ENCODE measurements at places on chromosomes 3 and 15.

DNA sequence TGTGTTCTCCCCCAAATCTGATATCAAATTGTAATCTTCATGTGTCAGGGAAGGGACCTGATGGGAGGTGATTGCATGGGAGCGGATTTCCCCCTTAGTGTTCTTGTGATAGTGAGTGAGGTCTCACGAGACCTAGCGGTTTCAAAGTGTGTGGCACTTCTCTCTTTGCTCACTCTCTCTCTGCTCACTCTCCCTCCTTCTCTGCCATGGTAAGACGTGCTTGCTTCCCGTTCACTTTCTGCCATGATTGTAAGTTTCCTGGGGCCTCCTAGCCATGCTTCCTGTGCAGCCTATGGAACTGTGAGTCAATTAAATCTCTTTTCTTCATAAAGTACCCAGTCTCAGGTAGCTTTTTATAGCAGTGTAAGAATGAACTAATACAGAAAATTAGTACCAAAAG, 30.6 kb upstream of the OR5H6 start:
- H3K36me3 ChIP-seq, result no peaks in the 10 kb centered on the region
- H3K27me3 ChIP-seq, result no peaks in the 10 kb centered on the region
- H3K27ac ChIP-seq, result no peak overlapping the region
- no peak overlapping the region for H3K4me3 ChIP-seq
- no peaks in the 10 kb centered on the region for H3K4me1 ChIP-seq

- H3K27me3 ChIP-seq, result no peaks in the 10 kb centered on the region
- peaks cover 28% of the 10 kb centered on the region for H3K4me1 ChIP-seq
- no peak for DNase-seq
- H3K27ac ChIP-seq, result peak overlapping the region; percentile 28
- H3K4me3 ChIP-seq, result no peak overlapping the region
These were observed 76.4 kb downstream of the FNDC3B start for GRCh38 chr3:172115787-172116186.

GRCh38 chr15:57609805-57610529, 18.3 kb downstream of the MYZAP start:
- peak; percentile 94 for DNase-seq
- no peaks in the 10 kb centered on the region for H3K27me3 ChIP-seq
- peaks cover 41% of the 10 kb centered on the region for H3K4me1 ChIP-seq
- H3K27ac ChIP-seq, result peak overlapping the region; percentile 83
- H3K4me3 ChIP-seq, result no peak overlapping the region
- no peaks in the 10 kb centered on the region for H3K36me3 ChIP-seq

DNA sequence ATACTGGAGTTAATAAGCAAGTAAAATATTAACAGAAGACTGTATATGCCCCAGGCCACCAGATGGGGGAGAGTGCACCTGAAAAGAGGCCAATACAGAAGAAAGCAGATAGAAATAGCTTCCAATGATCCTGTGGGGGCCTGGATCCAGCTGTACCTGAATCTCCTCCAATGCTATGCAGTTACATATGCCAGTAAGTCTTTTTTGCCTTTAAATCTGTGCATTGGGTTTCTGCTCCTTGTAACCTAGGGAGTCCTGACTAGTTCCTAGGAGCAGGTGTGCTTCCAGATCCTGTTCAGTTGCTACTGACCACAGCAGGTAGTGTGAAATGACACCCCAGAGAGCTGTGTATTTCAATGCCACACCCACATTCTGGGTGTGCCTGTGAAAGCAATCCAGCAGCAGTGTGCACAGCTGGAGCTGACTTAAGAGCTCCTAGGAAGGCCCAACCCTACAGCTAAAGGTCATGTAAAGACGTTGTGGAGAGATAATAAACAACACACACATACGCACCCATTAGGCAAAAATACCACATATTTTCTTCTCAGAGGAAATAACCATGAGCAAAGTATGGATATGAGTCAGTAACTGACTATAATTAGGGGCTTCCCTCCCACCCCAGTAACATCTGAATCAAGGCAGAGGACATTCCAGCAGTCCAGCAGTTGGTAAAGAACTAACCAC, 62.2 kb upstream of the AKAP13 start:
- DNase-seq, result no peak
- peaks cover 15% of the 10 kb centered on the region for H3K4me1 ChIP-seq
- H3K27me3 ChIP-seq, result peaks cover 15% of the 10 kb centered on the region
- H3K4me3 ChIP-seq, result no peak overlapping the region

DNA sequence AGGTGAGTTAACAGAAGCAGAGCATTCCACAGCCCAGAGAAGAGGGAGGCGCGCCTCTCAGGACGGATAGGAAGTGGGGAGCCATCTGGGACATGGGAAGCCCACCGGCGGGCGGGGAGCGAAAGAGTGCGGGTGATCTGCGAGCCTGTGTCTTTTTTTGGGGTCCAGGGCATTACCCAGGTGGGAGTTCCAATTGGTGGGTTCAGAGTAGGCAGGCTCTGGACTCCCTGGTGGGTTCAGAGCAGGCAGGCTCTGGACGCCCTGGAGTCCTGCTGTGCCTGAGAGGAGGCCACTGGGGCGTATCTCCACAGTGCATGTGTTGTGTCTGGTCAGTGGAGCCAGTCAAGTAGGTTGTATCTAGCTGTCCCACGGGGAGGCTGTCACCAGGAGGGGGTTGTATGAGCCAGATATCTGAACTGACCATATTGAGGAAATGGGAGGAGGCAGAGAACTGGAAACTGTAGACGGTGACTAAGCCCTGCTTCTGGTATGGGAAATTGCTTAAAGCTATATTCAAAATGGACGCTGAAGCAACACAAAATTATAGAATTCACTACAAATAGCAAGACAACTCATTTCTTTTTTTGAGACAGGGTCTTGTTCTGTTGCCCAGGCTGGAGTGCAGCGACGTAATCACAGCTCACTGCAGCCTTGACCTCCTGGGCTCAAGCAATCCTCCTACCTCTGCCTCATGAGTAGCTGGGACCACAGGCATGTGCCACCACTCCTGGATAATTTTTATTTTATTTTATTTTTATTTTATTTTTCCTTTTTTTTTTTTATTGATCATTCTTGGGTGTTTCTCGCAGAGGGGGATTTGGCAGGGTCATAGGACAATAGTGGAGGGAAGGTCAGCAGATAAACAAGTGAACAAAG, 34.5 kb upstream of the CHST2 start:
- no peak for DNase-seq
- no peak overlapping the region for H3K27ac ChIP-seq
- H3K36me3 ChIP-seq, result no peaks in the 10 kb centered on the region
- no peak overlapping the region for H3K4me3 ChIP-seq
- H3K4me1 ChIP-seq, result no peaks in the 10 kb centered on the region

DNA sequence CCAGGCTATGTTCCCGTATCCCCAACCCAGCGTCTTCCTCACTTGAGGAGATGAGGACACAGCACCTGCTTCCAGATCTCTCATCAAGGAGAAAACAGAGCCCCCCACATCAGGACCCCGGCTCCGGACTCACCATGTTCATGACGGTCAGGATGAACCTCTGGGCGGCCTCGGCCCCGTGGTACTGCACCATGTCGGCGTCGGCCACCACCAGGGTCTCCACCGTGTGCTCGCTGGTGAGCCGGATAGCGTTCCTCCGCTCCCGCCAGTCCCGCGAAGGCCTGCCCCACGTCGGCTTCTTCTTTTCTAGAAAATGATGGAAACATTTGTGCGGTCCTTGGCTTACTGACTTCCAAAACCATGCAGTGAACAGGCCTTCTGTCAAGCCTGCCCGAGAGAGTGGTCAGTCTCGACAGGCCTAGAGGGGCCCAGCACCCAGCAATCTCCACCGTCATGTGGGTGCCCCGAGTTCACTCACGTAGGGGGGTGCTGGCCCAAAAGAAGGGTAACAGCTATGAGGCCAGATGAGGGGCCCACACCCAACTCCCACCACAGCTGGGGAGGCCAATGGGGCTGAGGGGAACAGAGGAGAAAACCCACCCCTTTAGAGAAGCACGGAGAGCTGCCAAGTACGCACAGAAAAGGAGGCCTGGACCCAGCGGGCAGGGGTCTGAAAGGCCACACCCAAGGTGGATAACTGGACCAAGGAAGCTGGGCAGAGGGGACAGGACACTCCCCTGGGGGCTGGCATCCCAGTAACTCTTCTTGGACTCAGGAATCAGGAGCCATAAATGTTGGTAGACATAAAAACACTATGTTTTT, 60.5 kb downstream of the ADAMTS17 start:
- H3K4me1 ChIP-seq, result no peaks in the 10 kb centered on the region
- no peak overlapping the region for H3K4me3 ChIP-seq
- no peak for DNase-seq
- H3K27me3 ChIP-seq, result no peaks in the 10 kb centered on the region

GRCh38 chr3:48016301-48016973, at the start of gene MAP4:
Gene MAP4 (minus strand): TSS chr3:48016416. CDS start chr3:47998860, 17,556 bp downstream.
- H3K36me3 ChIP-seq, result no peaks in the 10 kb centered on the region

DNA sequence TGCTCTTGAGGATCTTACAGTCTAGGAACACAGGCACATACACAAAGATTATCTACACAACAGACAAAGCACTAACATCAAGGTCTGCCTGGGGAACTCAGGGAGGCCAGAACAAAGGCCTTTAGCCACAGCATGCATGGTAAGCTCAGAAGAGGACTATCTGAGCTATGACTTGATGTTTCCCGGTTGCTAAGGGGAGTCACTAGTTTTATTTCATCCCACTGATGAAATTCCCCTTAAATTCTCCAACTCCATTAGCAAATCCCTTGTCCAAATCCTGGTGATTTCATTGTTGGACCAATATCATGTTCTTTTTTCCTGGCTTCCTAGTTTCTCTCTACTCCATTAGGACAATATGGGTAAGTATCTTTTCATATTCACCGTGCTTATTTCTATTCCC, 23.3 kb downstream of the FBN1 start:
- H3K36me3 ChIP-seq, result no peaks in the 10 kb centered on the region
- H3K4me3 ChIP-seq, result no peak overlapping the region
- no peaks in the 10 kb centered on the region for H3K27me3 ChIP-seq
- DNase-seq, result no peak
- H3K27ac ChIP-seq, result no peak overlapping the region
- peaks cover 6% of the 10 kb centered on the region for H3K4me1 ChIP-seq

DNA sequence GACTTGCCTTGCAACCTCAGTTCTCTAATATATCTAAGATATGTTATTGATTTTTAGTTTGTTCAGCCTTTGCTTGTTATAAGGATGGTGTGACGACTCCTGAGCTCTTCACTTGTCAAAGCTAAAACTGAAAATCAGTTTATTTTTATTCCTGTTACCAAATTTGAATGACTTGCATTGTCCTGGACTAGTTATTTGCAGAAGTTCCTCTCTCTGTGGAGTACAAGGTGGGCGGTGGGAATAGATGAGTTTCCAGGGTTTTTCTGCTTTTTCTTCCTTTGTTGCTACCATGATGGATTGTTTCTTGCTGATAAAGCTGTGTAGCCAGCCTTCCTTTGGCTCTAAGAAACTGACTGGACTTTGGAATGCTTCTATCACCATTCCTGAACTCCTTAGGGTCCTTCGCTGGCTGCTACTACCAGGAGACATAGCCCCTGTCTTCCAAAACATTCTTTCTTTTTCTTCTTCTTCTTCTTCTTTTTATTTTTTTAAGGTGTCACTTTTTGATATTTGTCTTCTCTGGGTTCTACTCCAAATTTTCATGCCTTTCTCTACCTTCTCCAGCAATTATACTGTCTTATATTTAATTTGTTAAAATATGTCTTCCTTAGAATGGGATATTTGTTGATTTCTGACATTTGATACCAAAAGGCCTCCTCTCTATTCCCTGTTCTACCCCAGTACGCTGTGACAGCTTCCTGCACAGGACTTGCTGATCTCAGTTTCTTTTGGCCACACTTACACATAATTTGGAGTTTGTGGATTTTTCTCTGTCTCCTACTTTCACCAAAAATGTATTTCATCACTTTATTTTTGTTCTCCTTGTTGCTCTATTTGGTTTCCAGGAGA, 145.1 kb upstream of the THRB start:
- H3K4me1 ChIP-seq, result no peaks in the 10 kb centered on the region
- no peaks in the 10 kb centered on the region for H3K36me3 ChIP-seq
- no peak overlapping the region for H3K27ac ChIP-seq
- no peaks in the 10 kb centered on the region for H3K27me3 ChIP-seq
- H3K4me3 ChIP-seq, result no peak overlapping the region
- DNase-seq, result no peak

DNA sequence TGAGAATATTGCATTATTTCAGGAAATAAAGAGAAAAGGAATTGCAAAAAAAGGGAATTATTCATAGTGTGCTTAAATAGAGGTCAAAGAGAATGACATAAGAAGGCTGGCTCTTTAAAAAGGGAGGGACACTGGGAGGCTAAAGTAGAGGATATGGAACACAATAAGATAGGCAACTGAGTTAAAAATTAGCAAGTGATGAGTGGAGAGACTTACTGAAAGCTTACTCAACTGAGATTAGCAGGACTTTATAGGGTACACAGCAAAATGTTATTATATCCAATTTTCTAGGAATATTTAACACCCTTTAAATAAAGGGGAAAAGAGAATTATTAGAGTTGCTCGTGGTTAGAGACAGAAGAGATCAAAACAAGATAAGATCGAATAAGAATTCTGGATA, 375.2 kb downstream of the LSAMP start:
- no peaks in the 10 kb centered on the region for H3K4me1 ChIP-seq
- no peak overlapping the region for H3K4me3 ChIP-seq
- no peak for DNase-seq
- H3K36me3 ChIP-seq, result no peaks in the 10 kb centered on the region
